T-helper 17 cell (primary cell): ENCODE measurements at places on chromosomes 7 and 10.

DNA sequence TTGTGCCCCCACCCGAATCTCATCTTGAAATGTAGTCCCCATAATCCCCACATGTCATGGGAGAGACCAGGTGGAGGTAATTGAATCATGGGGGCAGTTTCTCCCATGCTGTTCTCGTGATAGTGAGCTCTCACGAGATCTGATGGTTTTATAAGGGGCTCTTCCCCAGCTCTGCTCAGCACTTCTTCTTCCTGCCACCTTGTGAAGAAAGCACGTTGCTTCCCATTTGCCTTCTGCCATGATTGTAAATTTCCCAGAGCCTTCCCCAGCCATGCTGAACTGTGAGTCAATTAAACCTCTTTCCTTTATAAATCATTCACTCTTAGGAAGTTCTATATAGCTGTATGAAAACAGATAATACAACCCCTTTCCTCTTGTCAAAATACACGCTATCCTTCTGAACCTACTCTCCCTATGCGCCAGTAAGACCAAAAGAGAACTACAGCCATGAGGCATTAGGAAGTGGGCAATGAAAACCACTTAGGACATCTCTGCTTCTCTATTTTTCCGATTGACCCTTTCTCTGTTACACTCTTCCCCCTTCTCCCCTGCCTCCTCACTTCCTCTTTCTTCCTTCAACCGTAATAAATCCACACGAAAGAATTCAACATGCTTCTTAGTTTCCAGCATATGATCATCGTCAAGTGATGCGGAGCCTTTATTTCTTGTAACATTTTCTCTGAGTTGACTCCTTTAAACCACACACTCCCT, 101.2 kb upstream of the WDR11 start:
- no peak overlapping the region for H3K4me3 ChIP-seq
- peaks cover 30% of the 10 kb centered on the region for H3K27me3 ChIP-seq
- no peak for DNase-seq
- no peak overlapping the region for H3K27ac ChIP-seq
- H3K36me3 ChIP-seq: no peaks in the 10 kb centered on the region

GRCh38 chr7:27917119-27917518, 177.2 kb downstream of the TAX1BP1 start:
- no peak overlapping the region for H3K4me3 ChIP-seq
- no peak for DNase-seq
- no peaks in the 10 kb centered on the region for H3K36me3 ChIP-seq
- no peak overlapping the region for H3K27ac ChIP-seq

GRCh38 chr10:98482096-98482495, 35.4 kb upstream of the HPS1 start:
- H3K4me3 ChIP-seq: no peak overlapping the region
- no peak overlapping the region for H3K27ac ChIP-seq
- H3K27me3 ChIP-seq: peaks cover 15% of the 10 kb centered on the region

DNA sequence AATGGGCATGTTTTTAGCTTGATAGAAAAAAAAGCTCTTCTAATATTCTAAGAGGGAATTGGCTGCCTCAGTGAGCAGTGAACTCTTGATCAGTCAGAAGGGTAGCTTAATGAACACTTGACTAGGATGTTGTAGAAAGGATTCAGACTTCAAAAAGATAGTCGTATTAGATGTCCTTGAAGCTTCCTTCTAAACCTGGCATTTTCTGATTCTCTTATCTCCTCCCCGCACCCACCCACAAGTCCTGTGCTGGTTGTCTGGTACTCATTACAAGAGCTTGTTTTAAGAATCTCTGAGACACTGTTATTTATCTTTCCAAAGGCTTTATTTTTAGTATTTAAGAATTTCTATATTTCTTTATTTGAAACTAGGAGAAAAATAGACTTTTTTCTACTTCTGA, 7.4 kb upstream of the SMIM30 start:
- peaks cover 8% of the 10 kb centered on the region for H3K27me3 ChIP-seq
- H3K4me1 ChIP-seq: no peaks in the 10 kb centered on the region
- no peak overlapping the region for H3K27ac ChIP-seq
- H3K4me3 ChIP-seq: no peak overlapping the region

GRCh38 chr7:7919449-7919945, 49.1 kb upstream of the GLCCI1 start:
- no peaks in the 10 kb centered on the region for H3K27me3 ChIP-seq
- DNase-seq: no peak
- no peak overlapping the region for H3K27ac ChIP-seq
- peaks cover 27% of the 10 kb centered on the region for H3K4me1 ChIP-seq
- H3K36me3 ChIP-seq: peaks cover 8% of the 10 kb centered on the region

DNA sequence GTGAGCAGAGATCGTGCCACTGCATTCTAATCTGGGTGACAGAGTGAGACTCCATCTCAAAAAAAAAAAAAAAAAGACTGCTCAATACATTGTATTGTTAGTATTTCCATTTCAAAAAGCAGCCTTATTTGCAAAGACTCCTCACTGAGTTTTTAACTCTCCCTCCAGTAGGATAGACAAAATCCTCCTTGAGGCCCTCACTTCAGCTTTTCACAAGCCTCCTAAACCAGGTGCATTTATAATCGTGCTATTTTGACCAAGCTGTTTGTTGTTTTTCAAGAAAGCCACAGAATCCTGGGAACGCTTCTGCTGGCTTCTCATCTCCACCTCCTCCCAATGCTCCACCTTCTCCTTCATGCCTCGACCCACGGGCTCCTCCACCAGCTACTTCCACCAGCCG, 6.3 kb upstream of the DDIT4 start:
- no peaks in the 10 kb centered on the region for H3K36me3 ChIP-seq
- H3K4me3 ChIP-seq: no peak overlapping the region
- H3K27me3 ChIP-seq: no peaks in the 10 kb centered on the region
- no peak overlapping the region for H3K27ac ChIP-seq
- H3K4me1 ChIP-seq: peaks cover 14% of the 10 kb centered on the region

GRCh38 chr10:12921163-12921562, 80.3 kb downstream of the CCDC3 start:
- H3K4me3 ChIP-seq: no peak overlapping the region
- no peak for DNase-seq
- no peak overlapping the region for H3K27ac ChIP-seq
- H3K27me3 ChIP-seq: peaks cover 33% of the 10 kb centered on the region
- no peaks in the 10 kb centered on the region for H3K4me1 ChIP-seq

GRCh38 chr7:41773756-41774155, 70.9 kb upstream of the INHBA start:
- no peaks in the 10 kb centered on the region for H3K4me1 ChIP-seq
- H3K27me3 ChIP-seq: no peaks in the 10 kb centered on the region
- no peaks in the 10 kb centered on the region for H3K36me3 ChIP-seq
- H3K27ac ChIP-seq: no peak overlapping the region

DNA sequence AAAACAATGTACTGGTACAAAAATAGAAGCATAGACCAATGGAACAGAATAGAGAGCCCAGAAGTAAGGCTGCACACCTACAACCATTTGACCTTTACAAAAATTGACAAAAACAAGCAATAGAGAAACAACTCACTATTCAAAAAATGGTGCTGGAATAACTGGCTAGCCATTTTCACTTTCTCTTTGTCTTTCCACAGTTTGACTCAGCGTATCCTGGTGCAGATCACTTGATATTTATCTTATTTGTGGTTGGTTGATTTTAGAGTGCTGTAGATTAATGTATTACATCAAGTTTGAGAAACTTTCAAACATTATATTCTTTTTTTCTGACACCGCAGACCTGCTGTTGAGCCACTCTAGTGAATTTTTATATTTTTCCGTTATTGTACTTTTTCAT, 381.4 kb downstream of the DGKB start:
- no peaks in the 10 kb centered on the region for H3K36me3 ChIP-seq
- no peaks in the 10 kb centered on the region for H3K4me1 ChIP-seq
- no peaks in the 10 kb centered on the region for H3K27me3 ChIP-seq
- H3K27ac ChIP-seq: no peak overlapping the region
- no peak for DNase-seq

- H3K27ac ChIP-seq: no peak overlapping the region
- DNase-seq: no peak
- H3K36me3 ChIP-seq: no peaks in the 10 kb centered on the region
- H3K4me3 ChIP-seq: no peak overlapping the region
Observed at GRCh38 chr7:29443552-29443951, 120.1 kb upstream of the PRR15 start.

GRCh38 chr10:74439213-74439612, 288.2 kb downstream of the ADK start:
- DNase-seq: no peak
- H3K36me3 ChIP-seq: no peaks in the 10 kb centered on the region
- H3K4me3 ChIP-seq: no peak overlapping the region
- H3K27me3 ChIP-seq: no peaks in the 10 kb centered on the region
- H3K4me1 ChIP-seq: peaks cover 2% of the 10 kb centered on the region

- H3K27me3 ChIP-seq: no peaks in the 10 kb centered on the region
- no peaks in the 10 kb centered on the region for H3K4me1 ChIP-seq
- H3K4me3 ChIP-seq: no peak overlapping the region
- no peak overlapping the region for H3K27ac ChIP-seq
Observed at GRCh38 chr10:76899490-76899889, 738.1 kb downstream of the KCNMA1 start.

- no peaks in the 10 kb centered on the region for H3K36me3 ChIP-seq
- DNase-seq: no peak
- H3K4me3 ChIP-seq: no peak overlapping the region
- H3K27me3 ChIP-seq: no peaks in the 10 kb centered on the region
Observed at GRCh38 chr7:111174510-111174909, 83.6 kb downstream of the LRRN3 start.

DNA sequence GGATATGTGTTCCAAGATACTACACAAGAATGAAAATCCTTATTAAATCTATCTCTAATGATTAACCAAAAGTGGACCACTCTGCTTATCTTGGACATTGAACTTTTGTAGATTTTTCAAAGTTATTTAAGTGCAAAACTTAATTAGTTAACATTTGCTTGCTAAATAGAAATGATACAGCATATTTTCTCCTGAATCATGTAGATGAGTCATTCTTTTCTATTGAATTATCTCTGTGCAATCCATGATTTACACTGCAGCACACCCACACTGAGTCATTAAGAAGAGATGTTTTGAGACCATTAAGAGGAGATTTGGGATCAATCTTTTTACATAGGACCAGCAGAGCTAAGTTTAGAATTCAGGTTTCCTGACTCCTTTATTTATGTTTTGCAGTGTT, 6.6 kb upstream of the ABCC2 start:
- DNase-seq: no peak
- H3K4me1 ChIP-seq: no peaks in the 10 kb centered on the region

GRCh38 chr10:62662486-62662885, 142.0 kb upstream of the ADO start:
- H3K4me1 ChIP-seq: no peaks in the 10 kb centered on the region
- no peaks in the 10 kb centered on the region for H3K27me3 ChIP-seq
- no peak overlapping the region for H3K4me3 ChIP-seq
- H3K36me3 ChIP-seq: no peaks in the 10 kb centered on the region
- DNase-seq: no peak

DNA sequence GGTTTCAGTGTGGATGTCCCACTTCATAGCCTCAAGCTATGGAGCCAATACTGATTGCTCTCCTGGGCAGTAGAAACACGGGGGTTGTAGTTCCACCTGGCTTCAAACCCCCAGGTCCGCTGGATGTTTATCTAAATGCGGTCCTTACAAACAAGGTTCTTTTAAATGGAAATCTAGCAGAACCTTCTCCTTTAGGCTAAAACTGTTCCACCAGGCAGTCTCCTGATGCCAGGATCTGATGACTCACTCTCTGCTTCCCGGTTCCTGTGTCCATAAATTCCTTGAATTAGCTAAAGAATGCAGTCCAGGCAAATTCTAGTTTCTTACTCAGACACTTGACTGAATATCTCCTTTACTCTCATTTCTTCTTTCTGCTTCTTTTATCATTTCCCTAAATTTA, 108.4 kb upstream of the FAM3C start:
- no peak for DNase-seq
- H3K4me1 ChIP-seq: no peaks in the 10 kb centered on the region
- peaks cover 12% of the 10 kb centered on the region for H3K27me3 ChIP-seq
- H3K4me3 ChIP-seq: no peak overlapping the region
- no peaks in the 10 kb centered on the region for H3K36me3 ChIP-seq
- H3K27ac ChIP-seq: no peak overlapping the region

GRCh38 chr7:47875998-47876744, 72.1 kb downstream of the PKD1L1 start:
- no peaks in the 10 kb centered on the region for H3K4me1 ChIP-seq
- H3K27ac ChIP-seq: no peak overlapping the region
- H3K27me3 ChIP-seq: no peaks in the 10 kb centered on the region
- H3K4me3 ChIP-seq: no peak overlapping the region
- peaks cover 3% of the 10 kb centered on the region for H3K36me3 ChIP-seq

DNA sequence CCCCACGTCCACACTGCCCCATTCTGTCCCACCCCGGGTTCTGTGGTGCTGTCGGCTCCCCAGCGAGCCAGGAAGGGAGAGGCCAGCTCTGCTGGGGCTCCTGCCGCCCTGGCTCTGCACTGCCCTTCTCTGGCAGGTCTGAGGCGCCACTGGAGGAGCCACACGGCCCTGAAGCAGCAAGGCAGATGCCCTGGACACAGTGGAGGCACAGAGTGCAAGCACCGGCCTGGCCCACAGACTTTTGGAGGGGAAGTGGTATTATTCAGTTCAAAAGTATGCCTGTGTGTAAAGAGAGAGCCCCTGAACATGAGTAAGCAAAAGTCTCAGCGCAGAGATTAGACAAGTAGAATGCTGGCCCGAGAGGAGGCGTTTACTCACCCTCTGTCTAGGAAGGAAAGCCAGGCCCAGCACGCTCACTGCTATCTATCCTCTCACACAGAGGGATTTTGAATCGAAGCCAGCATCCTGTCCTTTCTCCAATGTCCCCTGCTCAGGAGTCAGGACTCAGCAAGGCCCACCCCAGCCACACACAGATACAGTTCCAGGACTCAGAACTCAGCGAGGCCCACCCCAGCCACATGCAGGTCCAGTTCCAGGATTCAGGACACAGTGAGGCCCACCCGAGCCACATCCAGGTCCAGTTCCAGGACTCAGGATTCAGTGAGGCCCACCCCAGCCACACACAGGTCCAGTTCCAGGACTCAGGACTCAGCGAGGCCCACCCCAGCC, 115.0 kb downstream of the EGFR start:
- H3K4me1 ChIP-seq: peaks cover 8% of the 10 kb centered on the region
- peaks cover 35% of the 10 kb centered on the region for H3K27me3 ChIP-seq
- DNase-seq: no peak
- no peaks in the 10 kb centered on the region for H3K36me3 ChIP-seq

DNA sequence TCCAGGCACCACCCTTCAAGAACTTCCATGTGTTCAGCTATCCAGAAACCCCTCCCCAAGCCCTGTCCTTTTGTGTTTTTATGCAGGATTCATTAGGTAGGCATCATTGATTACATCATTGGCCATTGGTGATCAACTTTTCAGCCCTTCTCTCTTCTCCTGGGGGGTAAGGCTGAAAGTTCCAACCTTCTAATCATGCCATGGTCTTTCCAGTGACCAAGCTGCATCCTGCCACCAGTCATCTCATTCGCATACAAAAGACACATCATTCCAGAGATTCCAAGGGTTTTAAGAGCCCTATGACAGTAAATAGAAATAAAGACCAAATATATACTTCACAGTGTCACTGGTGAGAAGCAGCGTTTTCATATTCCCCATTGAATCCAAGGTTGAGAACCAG, 48.2 kb downstream of the DNAJC12 start:
- no peak for DNase-seq
- H3K4me3 ChIP-seq: no peak overlapping the region
- H3K27ac ChIP-seq: no peak overlapping the region
- no peaks in the 10 kb centered on the region for H3K36me3 ChIP-seq

DNA sequence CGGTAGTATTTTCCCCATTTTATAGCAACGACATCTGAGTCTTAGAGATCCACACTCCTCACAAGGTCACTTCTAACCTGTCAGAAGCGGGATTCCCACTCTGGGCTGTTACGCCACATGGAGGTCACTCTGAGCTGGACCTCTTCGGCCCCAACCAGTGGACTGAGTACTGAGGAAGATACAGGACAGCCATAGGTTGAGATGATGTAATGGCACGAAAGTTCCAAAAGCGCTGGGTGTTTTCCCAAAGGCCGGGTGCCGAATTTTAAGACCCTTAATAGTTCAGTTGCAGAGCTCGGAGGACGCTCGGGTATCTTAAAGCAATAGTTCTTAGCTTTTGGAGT, 699 bp downstream of the GHITM start:
- no peaks in the 10 kb centered on the region for H3K27me3 ChIP-seq
- peak overlapping the region; percentile 98 for H3K27ac ChIP-seq
- DNase-seq: no peak
- peaks cover 25% of the 10 kb centered on the region for H3K4me1 ChIP-seq
